Activated T-cell treated with anti-CD3 and anti-CD28 coated beads for 24 hours (primary cell): ENCODE measurements at places on chromosomes 1 and 21.

DNA sequence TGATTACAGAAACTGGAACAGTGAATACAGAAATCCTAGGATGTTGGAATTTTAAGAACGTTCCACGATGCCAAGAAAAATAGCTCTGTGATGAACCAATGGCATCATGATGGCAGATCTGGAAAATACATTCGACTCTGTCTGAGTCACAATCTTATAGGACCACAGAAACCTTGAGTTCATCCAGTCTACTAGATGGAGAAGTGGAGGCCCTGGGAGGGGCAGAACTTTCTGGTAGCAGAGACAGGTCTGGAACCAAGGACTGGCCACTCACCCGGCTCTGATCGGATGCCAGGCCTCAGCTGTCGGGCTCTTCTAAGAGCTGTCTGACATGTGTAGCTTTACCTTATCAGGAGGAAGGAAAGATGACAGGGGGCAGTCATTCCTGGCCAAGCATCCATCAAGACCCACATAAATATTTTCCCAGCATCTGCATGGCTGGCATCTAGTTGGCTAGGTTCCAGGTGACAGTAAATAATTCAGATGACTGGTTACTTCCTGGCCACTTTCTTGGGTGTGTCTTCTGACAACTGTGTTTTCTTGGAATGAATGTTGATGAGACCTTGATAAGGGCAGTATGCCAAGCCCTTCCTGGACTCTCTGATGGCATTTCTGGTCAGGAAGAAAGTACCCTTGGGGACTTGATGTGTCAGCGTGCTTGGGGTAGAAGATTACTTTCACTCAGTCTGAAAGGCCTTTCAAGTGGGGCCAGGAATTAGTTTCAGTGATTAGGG, 72.6 kb upstream of the TRABD2B start:
- DNase-seq: no peak

DNA sequence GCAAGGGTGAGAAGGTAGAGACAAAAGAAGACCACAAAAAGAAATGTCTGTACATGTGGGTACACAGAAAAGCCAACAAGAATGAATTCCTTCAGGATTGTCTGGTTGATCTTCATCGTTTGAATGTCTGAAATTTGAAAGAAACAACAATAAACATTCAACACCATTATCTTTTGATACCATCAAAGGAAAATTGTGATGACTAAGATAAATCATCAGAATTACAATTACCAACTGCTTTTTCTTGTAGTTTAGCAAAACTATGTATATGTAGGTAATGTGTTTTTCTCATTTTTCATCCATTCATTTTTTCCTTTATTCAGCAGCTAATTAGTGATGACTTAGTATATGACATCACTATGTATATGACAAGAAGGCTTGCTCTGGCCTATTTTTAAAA, at the start of gene OR10X1:
OR10X1 (minus strand) TSS at position 167 of the 400 bp plus-strand sequence; CDS start at position 167, 0 bp downstream.
- DNase-seq: no peak

DNA sequence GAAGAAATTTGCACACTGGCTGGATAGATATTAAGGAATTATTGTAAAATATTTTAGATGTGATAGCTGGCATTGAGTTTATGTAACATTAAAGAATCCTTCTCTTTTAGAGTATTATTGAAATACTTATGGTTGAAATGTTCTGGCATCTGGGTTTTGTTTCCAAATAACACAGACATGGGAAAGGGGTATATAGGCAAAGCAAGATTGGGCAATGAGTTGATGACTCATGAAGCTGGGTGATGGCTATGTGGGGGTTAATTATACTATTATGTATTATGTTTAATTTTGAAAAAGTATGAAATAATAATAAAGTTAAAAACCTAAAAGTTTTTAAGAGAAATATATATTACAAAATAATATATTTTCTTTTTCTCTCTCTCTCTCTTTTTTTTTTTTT, 12.5 kb upstream of the PTPN14 start:
- no peak for DNase-seq

GRCh38 chr1:40020447-40021085, 20.0 kb upstream of the CAP1 start:
- DNase-seq: no peak

DNA sequence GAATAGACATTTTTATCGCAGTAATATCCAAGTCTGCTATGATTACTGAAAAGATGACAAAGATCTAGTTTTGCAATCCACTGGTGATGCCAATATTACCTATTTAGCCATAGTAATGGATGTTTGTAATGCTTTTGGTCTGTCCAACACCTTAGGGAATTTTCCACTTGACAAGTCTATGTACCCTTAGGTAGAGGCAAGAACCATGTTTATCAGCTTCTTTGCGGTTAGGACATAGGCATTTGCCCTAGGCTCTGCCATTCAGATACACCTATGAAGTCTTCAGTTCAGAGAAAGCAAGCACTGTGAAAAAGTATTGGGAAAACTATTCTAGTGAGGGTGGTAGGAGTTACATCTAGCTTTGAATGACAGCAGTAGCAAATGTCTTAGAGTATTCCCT, 40.2 kb upstream of the SLC35D1 start:
- DNase-seq: no peak

GRCh38 chr1:32447469-32448185, 17.2 kb upstream of the ZBTB8B start:
- no peak for DNase-seq

DNA sequence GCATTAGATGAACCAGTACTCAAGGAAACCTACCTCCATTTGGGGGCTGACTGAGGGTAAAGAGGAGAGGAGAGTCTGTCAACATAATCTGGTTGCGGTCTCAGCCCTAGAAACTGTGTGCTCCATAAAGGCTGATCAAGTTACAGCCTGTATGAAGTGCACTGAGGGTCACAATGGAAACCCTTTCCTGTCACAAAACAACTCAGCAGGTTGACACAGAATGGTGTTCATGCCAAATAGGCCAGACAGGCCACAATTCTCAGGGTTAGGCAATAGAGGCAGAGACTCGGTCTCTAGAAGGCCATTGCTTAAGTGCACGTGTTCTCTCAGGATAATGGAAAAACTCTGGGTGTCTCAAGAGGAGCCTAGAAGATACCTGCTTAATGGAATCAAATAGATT, 4.1 kb upstream of the ANKRD35 start:
- no peak for DNase-seq

DNA sequence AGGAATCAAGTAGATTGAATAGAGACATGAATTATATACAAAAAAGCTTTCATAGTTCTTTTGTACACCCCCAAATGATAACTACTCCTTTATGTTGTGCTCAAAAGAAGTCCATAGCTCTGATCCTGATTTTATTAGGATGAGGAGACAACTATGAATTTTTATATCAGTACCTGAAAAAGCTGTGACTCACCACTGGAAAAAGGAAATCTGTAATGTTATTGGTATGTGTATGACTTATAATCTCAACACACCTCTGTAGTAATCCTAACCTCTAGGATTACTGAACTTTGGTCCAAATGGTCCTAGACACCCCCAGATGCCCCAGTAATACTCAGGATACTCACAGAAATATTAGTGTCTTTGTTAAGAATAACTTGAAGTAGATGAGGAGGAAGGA, 10.2 kb downstream of the PRKAB2 start:
- DNase-seq: no peak

- no peak for DNase-seq
Measured at GRCh38 chr1:156245451-156246232, 2.2 kb downstream of the PAQR6 start.

GRCh38 chr1:154496383-154496782, 5.6 kb upstream of the TDRD10 start:
- no peak for DNase-seq

GRCh38 chr1:118982821-118983557, 5.2 kb downstream of the TBX15 start:
- no peak for DNase-seq

- no peak for DNase-seq
Measured at GRCh38 chr1:220746851-220747250, 1.3 kb upstream of the MTARC2 start.

GRCh38 chr1:218164930-218165700, 120.0 kb upstream of the RRP15 start:
- DNase-seq: no peak

DNA sequence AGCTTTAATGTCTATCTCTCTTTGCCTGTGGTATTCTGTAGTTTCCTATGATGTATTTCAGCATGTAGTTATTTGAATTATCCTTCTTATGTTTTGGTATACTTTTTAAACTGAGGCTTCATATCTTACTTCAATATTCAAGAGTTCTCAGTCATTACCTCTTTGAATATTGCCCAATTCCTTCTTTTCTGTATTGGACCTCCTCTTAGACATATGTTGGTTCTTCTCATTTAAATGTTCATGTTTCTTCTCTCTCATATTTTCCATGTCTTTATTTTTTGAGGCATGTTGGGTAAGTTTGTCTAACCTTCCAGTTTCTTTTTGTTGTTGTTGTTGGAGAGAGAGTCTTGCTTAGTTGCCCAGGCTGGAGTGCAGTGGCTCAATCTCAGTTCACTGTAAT, 140.6 kb downstream of the MRPS6 start:
- DNase-seq: no peak

- no peak for DNase-seq
Measured at GRCh38 chr21:25313829-25314228, 293.5 kb downstream of the MRPL39 start.

DNA sequence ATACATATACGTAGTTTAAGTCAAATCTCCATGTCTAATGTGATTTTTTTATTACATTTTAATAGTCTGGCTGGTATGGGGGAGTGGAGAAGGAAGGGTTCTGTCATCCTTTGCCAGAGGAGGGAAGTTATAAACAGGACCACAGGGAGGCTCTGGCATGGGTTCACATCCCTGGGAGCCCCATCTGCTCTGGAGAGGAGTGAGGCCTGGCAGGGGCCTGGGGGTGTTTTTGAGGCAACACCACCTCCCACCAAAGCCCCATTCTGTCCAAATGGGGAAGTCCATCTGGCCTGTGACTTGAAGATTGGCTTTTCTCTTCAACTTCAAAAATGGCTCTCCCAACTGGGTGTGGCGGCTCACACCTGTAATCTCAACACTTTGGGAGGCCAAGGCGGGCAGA, 15.8 kb downstream of the DISP3 start:
- no peak for DNase-seq

GRCh38 chr1:3467096-3468036, 12.9 kb downstream of the ARHGEF16 start:
- no peak for DNase-seq

DNA sequence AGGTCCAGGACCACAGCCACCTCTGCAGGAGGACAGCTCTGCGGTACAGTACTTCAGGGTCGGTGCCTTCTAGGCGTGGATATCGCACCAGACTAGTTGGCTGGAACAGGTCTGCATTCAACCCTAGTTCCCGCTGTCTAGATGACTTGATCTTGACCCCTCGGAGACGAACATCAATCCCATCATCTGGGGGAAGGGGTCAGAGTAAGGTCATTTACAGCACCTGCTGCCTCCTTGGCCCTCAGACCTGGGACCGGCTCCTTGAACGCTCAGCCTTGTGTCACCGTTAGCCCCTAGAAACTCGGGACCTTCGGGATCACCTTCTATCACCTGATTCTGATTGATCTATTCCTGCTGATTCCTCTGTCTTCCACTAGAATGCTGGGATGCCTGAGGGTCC, 2.6 kb downstream of the HECTD3 start:
- no peak for DNase-seq

GRCh38 chr1:202806845-202807450, 1.3 kb downstream of the KDM5B start:
- DNase-seq: no peak

- no peak for DNase-seq
Measured at GRCh38 chr1:194466706-194467105, 1280.3 kb upstream of the B3GALT2 start.

DNA sequence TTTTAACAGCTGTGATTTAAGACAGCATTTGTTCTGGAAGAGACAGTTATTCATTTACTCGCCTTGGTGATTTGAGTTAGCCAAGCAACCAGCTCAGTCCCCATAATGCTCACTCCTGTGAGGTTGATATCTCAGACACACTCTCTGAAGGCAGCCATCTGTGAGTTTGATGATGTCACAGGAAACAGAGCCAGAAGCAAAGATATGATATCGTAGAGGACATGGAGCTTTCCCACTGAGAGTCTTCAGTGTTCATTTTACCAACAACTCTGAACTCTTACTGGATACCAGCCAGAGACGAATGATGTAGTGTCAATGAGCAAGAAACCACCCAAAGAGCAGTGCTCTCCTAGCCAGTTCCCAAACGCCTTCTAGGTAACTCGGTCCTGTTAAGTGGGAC, 219.4 kb downstream of the SLC35F3 start:
- no peak for DNase-seq

DNA sequence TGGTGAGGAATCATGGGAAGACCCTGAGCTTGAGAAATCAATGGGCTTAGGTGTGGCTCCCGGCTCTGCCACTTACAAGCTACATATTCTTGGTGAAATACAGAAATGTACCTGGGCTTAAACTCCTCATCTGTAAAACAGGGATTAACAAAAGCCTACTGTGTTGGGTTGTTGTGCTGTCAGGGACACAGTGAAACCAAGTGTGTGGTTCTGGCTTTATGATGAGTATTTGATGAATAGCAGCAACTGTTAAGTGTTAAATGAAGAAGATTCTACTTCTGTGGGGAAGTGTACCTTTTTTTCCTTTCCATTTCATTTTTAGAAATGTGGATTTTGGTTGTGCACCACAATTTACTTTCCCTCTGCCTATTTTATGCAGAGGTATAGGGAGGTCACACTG, 41.1 kb upstream of the DUSP10 start:
- no peak for DNase-seq

GRCh38 chr1:239218301-239218700, 168.1 kb upstream of the CHRM3 start:
- DNase-seq: no peak

DNA sequence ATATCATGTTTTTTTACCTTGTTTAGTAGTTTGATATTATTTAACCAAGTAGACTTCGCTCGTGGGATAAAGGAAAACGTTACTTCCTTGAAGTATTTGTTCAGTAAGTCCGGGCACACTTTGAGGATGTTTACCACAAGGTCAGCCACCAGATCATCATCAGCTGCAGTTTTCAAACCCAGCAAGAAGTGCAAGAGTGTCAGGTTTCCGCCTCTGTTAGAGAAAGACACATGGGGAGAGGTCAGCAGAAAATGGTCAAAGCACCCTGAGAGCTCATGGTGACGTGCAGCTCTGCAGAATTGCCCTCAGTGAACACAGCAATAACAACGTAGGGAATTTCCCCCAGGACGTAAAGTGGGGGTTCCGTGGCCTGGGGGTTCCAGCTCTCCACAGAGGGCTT, 24.4 kb downstream of the URB1 start:
- DNase-seq: no peak

- no peak for DNase-seq
Measured at GRCh38 chr1:24257373-24257772, 61.8 kb upstream of the GRHL3 start.

DNA sequence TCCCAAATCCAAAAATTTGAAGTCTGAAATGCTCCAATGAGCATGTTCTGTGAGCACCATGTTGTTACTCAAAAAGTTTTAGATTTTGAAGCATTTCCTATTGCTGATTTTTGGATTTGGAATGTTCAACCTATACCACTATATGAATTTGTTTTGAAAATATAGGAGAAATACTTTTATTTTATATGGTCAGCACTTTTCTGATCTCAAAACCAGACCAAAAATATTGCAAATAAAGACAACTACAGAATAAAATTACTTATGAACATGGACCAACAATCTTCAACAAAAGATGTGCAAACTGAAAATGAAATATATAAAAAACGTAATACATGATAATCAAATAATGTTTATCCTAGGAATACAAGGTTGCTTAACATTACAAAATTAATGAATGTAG, 73.7 kb upstream of the APOBEC4 start:
- DNase-seq: no peak
